ENCODE measurements at places on chromosomes 2 and 18.

DNA sequence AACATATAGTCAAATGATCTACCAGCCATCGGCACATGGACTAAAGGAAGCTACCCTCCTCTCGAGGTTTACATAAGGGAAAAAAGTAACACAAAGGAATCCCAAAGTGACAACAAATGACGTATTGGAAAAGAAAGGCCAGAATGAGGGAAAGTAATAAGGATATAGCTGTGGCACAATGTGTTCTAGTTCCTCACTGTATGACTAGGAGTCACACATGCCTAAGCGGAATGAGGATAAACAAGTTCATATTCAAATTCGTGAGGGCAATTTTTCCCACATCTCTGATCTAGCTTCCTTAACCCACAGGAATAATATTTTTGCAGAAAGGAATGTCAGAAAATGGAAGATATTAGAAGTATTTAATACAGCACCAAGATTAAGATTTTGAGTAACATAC, 162.3 kb upstream of the PID1 start:
- DNase-seq = no peak

DNA sequence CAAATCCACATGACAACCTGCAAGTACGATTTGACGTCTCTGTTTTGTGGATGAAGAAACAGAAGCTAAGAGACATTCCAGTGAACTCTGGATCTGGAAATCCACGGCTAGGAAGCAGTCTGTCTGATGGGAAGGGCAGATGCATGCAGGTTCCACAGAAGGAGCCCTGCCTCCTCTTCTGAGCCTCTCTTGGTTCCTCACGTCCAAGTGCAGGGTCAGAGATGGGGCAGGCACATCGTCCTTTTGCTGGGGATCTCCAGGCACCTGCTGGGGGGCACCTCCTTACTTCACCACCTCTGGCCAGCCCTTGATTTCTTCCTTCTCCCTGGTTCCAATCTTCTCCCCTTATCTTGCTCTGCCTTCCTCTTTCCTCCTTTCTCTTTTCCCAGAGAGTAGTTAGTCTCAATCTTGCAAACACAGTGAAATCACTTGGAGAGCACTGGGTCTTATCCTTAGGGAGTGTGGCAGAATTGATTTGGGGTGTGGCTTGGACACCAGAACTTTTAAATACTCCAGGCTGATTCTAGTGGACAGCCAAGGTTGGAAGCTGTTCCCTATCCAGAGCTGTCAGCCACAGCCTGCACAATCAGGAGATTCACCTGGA, 137.8 kb downstream of the BCL2 start:
- DNase-seq = peak; percentile 37

GRCh38 chr2:39118786-39119499, 1.9 kb downstream of the SOS1 start:
- DNase-seq = peak; percentile 30

DNA sequence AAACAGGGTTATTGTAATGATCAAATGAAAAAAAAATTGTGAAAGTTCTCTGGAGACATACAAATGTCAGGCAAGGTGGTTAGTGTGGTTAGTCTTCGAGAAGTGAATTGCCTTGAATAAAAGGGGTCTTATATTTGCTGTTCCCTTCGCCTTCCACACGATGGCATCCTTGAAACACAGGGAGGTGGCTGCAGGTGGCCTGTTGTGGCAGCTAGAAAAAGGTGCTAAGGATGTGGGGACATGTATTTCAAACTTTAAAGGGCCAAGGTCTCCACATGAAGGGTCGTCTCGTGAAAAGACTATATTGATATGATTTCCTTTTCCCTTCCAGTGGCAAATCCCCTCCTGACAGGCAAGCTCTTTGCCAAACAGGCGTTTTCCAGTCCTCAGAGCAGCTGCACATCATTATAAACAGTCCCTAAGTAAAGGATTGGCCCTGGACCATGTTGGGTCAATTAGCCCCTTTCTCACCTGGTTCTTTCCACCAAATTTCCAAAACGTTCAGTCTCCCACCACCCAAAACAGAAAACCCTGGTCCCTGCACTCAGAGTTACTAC, 68.5 kb downstream of the COPS8 start:
- peak; percentile 81 for DNase-seq

- peak; percentile 46 for DNase-seq
Measured at GRCh38 chr18:57748770-57749603, 54.1 kb downstream of the ATP8B1 start.

DNA sequence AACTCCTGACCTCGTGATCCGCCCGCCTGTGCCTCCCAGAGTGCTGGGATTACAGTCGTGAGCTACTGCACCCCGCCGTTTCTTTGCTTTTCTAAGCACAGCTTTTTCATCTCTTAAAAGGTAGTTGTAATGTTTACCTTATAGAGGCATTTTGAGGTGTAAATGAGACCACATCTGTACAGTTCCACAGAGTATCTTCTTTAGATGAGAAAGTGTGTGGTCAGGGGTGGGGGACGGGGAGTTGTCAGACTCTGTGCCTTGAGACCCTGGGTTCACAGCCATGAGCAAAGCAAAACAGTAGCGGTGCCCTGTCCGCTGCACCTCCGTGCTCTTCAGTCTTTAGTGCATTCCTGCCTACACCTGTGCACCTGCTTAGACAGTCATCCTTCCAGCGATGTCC, 251.6 kb downstream of the ZNF407 start:
- no peak for DNase-seq

DNA sequence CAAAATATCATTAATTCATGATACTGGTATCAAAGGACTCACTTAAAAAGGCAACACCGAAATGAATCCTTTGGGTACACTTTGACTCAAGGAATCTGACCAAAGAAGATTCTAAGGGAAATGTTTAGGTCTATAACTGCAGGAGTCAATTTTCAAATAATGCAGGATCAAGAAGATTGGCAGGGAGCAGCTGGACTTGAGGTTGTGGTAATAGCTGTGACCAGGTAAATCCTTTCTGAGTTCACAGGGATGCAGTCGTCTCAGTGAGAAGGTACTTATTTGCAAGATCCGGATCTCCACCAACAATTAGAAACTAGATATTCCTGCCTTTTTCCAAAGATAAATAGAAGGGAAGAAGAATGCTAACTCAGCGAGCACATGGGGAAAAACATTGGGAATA, 96.9 kb downstream of the SCN9A start:
- DNase-seq = no peak

DNA sequence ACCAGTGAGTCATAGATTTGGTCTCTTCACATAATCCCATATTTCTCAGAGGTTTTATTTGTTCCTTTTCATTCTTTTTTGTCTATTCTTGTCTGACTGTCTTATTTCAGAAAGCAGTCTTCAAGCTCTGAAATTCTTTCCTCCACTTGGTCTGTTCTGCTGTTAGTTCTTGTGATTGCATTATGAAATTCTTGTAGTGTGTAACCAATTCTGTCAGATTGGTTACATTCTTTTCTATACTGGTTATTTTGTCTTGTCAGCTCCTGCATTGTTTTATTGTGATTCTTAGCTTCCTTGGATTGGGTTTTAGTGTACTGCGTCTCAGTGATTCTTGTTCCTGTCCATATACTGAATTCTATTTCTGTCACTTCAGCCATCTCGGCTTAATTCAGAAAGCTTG, 18.6 kb downstream of the EHBP1 start:
- DNase-seq = no peak

DNA sequence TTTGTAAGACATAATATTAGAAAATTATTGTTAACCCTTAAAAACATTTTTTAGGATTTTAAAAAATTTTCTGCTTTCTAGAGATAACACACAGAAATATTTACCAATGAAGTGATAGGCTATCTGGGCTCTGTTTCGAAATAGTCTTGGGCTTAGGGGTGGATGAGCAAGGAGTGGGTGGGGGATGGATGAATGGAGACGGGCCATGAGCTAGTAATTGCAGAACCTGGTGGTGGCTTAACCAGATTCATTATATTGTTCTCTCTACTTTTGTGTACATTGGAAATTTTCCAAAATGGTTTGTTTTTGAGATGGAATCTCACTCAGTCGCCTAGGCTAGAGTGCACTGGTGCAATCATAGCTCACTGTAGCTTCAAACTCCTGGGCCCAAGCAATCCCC, 89.6 kb downstream of the TCF7L1 start:
- no peak for DNase-seq

GRCh38 chr18:42030586-42031182, 75.7 kb downstream of the PIK3C3 start:
- DNase-seq = peak; percentile 10

- no peak for DNase-seq
Measured at GRCh38 chr2:75135776-75136400, 63.4 kb downstream of the TACR1 start.

DNA sequence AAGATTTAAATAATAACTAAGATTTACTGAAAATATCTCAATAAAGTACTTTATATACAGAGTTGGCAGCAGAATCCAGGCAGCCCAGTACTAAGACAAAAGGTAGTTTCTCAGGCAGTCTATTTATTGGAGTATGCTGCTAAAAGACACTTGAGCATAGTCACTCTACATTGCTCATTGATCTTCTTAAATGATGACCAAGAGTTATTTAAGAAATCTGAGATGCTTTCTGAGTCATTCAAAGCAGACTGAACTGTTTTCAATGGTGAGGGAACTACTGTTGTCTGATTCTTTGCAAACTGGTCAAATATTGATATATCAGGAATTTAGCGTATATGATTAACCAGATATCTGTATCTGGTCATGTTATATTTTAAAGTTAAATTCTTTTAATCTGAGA, 133.6 kb downstream of the PHLPP1 start:
- DNase-seq = no peak

DNA sequence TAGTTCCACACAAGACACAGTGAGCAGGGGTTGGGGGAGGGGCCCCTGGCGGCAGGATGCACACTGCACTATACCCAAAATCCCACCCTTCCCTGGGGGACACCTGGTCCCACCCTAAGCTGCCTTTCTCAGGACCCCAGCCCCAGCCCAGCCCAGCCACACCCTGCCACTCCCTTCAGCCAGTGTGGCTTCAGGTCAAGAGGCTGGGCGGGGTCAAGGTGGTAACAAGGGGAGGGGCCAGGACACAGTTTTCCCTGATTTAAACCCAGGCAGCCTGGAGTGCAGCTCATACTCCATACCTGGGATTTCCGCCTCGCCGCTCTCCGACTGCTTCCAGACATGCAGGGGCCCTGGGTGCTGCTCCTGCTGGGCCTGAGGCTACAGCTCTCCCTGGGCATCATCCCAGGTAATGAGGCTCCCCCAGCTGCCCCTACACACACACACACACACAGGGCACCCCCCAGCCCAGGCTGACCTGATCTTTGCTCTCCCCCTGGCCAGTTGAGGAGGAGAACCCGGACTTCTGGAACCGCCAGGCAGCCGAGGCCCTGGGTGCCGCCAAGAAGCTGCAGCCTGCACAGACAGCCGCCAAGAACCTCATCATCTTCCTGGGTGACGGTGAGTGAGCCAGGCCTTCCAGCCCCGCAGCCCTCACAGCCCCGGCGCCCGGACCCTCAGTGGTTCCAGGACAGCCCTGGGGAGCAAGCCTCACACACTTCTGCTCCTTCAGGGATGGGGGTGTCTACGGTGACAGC, at the start of gene ALPG:
TSS of gene ALPG (plus strand) at position 289 of the 755 bp plus-strand sequence. CDS start at position 340, 51 bp downstream.
- DNase-seq = no peak

GRCh38 chr2:29323301-29323700, 208.1 kb downstream of the CLIP4 start:
- DNase-seq = no peak

- no peak for DNase-seq
Measured at GRCh38 chr2:28048341-28048740, 157.8 kb downstream of the BABAM2 start.

- DNase-seq = no peak
Measured at GRCh38 chr18:74928194-74928968, 280.6 kb downstream of the PTGR3 start.

DNA sequence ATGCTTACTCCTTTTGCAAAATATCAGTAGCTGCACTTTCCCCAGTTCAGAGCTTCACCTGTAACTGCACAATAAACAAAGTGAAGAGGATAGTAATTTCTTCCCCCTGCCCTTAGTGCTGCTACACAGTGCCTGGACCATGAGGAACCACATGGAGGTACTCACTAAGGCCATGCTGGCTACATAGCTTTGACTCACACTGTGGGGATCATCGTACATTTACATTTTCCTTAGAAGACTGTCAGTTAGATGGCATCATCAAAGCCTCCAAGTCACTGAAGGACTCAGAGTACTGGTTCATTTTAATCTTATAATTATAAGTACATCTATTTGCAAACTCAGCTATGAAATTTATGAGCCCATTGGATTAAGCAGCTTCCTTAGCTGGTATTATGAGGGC, 1416.5 kb upstream of the CELF4 start:
- DNase-seq = no peak

Data from GM12865 (cell line).